ENCODE measurements at places on chromosomes 1 and 21. TPM values are rescaled to one million over a fixed set of nuclear protein-coding genes. Genes with fewer than 3 reads are reported as not detected.

FCAMR gene
- total RNA-seq: not detected

DNA sequence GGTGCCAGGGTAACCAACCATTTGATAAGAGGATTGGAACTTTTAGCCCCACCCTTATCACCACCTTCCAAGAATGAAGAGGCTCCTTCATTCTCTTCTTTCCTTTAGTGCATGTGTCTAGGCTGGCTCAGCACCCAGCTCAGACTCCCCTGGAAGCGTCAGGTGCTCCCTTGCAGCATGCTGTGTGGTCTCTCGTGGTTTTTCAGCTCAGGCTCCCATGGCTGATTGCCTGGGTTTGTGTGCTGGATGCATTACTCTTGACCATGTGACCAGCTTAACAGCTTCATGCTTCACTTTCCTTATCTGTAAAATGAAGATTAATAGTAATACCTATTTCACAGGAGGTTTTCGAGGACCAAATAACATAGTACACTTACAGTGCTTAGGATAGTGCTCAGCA is 198.4 kb downstream of the HHAT start:
- no peak for DNase-seq

- no peak for DNase-seq
Observed at GRCh38 chr1:63408331-63408730, 40.9 kb downstream of the ALG6 start.

DNA sequence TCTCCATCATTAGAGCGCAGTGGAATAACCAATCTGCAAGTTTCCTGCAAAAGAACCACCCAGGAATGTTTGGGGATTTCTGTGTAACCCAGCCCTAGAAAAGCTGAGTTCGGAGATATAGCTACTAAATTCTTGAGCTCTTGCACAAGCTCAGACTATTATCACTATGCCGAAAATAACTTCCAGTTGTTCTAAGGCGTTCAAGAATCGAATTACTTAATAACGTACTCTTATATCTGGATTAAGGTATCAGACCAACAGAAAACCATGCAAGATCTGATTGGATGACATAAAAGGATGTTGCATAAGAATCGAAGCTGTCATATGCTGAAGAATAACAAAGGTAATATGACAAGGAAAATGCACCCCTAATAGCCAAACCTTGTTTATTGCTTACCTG is 7.5 kb upstream of the LAMC2 start:
- DNase-seq: no peak

CIART gene
- 10.6 TPM for total RNA-seq

ESRRG gene
- total RNA-seq: 12.7 TPM

DNA sequence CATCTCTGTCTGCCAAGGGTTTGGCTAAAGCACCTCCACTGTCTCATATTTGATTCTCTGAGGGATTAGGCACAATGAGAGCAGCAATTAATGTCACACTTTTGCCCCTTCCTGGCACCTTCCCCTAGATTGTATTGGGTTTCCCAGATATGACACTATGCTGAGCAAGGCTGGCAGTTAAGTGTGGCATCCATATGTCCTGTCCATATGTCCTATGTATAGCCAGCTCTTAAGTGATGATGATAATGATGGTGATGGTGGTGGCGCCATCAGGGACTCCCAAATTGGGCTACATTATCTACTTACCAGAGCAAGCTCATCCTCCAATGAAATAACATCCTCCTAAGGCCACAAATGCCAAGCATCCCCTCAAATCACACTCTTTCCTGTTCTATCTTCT is 13.5 kb upstream of the LORICRIN start:
- DNase-seq: no peak

GOLT1A gene
- total RNA-seq: 3.6 TPM

- no peak for DNase-seq
Observed at GRCh38 chr1:67001682-67002425, 52.1 kb downstream of the SLC35D1 start.

DNA sequence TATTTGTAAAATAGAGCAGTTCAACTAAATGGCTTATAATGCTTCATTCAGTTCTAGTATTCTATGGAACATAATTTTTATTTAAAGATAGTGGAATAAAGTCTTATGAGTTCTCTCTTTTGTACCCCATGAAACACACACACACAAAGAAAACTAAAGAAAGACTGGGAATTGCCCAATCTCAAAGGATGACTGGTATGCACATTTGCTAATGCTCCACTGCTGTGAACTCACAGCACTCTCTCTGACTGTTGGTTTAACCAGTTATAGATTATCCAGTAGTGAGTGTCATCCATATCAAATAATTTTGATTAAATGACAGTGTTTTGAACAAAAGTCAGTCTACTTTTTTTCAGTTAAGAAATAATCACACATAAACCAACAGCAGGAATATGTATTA is 1082.4 kb upstream of the B3GALT2 start:
- DNase-seq: no peak

ZC3H12A gene
- total RNA-seq: 9.2 TPM

GRCh38 chr1:85406081-85406480 is 58.9 kb downstream of the DDAH1 start:
- no peak for DNase-seq

DNA sequence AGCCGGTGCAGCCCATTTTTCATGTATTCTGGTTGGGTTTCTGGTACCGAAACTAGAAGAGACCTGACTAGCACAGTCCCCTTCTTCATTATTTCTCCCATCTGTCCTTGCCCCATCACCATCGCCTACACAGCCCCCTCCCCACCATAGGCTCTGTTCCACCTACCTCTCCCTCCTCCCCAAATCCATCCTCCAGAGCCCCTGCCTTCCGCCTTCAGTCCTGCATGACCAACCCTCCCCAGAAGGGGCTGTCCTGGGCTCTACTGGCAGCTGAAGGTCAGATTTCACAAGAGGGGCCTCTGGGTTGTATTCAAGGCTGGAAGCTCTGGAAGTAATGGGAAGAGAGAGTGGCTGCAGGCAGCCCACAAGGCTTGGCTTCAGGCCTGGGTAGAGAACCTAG is 55.2 kb downstream of the SDC3 start:
- DNase-seq: no peak

DNA sequence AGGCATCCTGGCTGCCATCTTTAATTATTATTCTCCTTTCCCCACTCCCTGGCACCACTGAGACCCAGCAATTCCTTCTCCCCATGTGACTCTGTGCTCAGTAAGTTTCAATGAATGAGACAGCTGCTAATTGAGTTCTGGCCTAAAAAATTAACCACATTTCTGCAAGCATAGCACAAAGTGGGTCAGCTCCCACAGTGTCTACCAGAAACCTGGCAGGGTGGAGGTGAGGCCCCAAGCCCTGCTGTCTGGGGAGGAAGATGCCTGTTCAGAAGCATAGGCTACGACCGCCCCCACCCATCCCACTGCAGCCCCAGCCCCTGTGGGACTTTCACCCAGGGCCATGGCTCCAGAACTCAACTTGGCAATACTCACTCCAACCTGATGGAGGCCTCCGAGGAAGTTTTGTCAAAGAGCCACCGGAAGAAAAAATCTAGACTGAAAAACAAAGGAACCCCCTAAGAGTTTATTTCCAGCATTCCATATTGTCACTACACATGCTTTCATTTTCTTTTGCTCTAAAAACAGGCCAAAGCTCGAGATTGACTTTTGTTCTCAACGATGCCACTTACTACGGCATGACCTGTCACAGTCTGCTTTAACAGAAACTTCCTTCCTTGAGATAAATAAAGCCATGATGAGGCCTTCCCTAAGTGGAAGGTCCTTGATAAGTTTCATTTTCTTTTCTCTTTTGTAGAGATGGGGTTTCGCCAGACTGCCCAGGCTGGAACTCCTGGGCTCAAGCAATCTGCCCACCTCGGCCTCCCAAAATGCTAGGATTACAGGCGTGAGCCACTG is 26.5 kb downstream of the TMEM63A start:
- no peak for DNase-seq

DNA sequence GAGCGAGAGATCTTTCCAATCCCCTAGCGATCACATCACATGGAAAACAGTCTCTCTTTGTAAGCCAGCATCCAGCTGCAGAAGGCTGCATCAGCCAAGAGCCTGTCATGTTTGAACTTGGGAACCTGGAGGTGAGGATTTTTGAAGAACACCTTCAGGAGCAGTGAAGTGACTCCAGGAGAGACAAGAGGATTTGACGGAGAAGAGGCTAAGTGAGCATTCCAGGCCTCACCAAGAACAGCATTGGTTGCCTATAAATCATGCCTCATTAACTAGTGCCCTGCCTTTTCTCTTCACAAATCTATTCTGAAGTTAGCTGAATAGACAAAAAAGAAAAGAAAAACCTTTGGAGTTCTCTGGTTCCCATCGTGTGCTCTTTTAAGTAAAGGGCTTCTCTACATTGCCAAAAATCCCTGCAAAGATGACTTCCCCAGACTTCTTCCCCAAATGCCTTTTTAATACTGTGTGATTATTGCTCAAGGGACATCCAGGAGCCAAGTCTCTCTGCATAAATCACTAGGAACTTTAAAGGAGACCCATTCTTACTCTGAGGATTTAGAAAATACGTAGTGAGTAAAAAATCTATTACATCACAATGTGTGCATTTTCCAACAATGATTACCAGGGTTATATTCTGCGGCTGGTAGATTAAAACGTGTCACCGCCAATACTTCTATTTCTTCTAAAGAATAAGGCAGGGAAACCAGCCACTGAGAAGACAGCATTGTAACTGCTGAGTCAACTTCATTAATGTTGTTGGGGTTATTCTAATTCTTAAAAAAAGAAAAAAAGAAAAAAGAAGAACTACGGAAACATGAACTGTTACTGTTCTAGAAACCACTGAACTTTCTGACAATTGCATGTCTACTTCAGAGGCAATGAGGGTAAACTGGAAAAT is 95.2 kb downstream of the KIF14 start:
- DNase-seq: no peak

- no peak for DNase-seq
Observed at GRCh38 chr21:25453524-25453923, 153.8 kb downstream of the MRPL39 start.

- no peak for DNase-seq
Observed at GRCh38 chr1:11157394-11157793, 31.8 kb upstream of the ANGPTL7 start.

DNA sequence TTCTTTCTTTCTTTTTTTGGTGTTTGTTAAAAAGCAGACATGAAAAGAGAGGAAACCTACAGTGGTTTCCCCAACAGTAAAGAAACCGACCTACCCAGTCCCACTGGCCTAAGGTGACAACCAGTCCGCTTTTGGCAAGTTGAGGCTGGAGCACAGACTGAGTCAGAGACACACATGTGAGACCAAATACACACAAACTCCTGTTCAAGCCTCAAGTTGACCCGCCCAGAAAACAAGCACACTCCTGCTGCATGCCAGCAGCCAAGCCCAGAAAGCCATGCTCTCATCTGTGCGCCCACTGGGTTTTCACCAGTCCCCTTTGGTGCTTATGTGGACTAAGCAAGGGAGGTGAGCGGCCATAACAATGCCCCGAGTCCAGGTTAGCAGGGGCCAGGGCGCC is 64.6 kb upstream of the GPR153 start:
- no peak for DNase-seq

C1QC gene
- total RNA-seq: not detected

GRCh38 chr1:8517661-8518489 is 200.0 kb downstream of the SLC45A1 start:
- DNase-seq: no peak

GRCh38 chr1:39043513-39043912 is 17.4 kb downstream of the NDUFS5 start:
- no peak for DNase-seq

FABP3 gene
- 6.7 TPM for total RNA-seq

TRIM46 gene
- total RNA-seq: 6.3 TPM

SELL gene
- 1.4 TPM for total RNA-seq

- no peak for DNase-seq
Observed at GRCh38 chr1:246724731-246725095, 504 bp downstream of the SCCPDH start.

- no peak for DNase-seq
Observed at GRCh38 chr1:223760833-223761232, 48.5 kb downstream of the CAPN2 start.

TDRKH gene
- 9.9 TPM for total RNA-seq

DNA sequence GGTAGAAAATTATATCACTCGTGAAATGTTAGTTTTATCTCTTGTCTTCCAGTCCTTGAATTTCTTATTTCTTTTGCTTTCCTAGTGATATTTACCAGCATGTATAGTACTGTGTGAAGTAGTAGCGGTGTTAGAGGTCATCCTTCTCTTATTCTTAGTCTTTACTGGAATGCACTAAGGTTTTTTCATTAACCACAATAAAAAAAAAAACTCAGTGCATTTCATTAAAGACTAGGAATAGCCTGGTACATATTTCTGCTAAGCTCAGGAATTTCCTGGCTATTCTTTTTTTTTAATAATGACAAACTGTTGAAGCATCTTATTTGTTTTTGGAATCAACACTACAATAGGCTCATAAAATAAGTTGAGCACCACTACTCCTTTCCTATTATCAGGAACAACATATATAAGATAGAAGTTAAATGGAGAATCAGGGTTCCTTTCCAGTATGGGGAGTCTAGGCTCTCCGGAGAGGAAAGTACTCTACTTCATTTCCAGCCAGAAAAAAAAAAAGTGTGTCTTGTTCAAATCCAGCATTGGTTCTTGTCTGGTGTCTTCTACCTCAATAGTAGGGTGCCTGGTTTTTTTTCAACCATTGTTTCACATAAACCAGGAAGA is 60.0 kb downstream of the TNFSF18 start:
- no peak for DNase-seq

NUDT4B gene
- total RNA-seq: not detected

DNA sequence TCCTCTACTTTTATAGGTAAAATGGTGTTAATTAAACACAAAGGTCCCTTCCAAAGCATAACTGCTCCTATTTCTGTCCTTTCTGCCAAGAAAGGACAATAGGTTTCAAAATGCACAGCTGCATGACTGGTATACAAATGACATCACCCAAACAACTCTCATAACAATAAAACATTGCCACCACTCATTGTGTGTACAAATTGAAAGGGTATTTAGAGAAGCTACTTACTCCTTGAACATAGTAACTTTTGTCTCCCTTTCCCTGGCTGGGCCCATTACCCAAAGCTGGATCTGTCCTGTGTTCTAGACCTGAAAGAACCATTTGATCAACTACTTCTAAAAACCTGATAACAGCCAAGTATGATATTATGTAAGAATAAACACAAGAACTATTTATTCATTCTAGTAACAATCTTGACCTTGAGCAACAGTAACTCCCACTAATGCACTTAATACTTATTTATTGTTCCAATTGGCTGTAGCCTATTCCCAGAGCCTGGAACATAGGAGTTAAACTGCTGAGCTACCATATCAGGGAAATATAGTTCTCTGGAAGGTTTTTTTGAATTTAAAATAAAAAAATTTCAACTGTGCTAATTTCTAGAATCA is 38.2 kb downstream of the TTLL7 start:
- no peak for DNase-seq

CFAP74 gene
- total RNA-seq: 0.18 TPM

KLHL17 gene
- 44.7 TPM for total RNA-seq

RXFP4 gene
- total RNA-seq: not detected

- DNase-seq: no peak
Observed at GRCh38 chr1:199038156-199038555, 399.3 kb downstream of the PTPRC start.

PTPN22 gene
- 0.11 TPM for total RNA-seq
